Activated CD4-positive, alpha-beta memory T cell treated with anti-CD3 and anti-CD28 coated beads for 36 hours (primary cell): ENCODE measurements at places on chromosomes 7 and 10. TPM values are rescaled to one million over a fixed set of nuclear protein-coding genes. Genes with fewer than 3 reads are reported as not detected.

DNA sequence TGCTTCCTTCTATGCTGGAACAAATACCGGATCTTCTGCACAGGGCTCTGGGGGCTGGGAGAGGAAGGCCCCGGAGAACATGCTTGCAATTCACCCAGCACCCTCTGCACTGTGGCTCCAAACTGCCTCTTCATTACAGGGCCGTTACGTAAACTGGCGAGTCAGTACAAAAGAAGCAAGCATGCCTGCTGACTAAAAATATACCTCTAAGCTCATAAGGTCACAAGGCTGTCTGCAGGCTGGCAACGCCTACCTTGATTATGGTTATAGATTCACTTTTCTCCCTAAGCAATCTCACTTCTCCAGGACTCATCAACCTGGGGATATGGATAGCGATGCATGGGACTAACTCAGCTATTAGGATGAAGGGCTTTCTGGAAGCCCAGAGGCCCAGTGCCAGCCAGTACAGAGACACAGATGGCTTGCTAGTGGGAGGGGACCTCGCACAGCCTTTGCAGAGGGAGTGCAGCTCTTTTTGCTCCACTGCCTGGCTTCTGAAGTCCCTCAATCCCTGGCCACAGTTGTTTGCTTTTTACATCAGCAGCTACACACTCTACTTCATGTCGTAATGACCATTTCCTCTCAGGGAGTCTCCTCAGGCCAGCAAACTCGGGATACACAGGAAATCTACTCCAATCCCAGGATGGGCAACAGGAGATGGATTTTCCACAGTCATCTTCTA lies 96.1 kb downstream of the SH3PXD2A start:
- DNase-seq: peak; percentile 72

DNA sequence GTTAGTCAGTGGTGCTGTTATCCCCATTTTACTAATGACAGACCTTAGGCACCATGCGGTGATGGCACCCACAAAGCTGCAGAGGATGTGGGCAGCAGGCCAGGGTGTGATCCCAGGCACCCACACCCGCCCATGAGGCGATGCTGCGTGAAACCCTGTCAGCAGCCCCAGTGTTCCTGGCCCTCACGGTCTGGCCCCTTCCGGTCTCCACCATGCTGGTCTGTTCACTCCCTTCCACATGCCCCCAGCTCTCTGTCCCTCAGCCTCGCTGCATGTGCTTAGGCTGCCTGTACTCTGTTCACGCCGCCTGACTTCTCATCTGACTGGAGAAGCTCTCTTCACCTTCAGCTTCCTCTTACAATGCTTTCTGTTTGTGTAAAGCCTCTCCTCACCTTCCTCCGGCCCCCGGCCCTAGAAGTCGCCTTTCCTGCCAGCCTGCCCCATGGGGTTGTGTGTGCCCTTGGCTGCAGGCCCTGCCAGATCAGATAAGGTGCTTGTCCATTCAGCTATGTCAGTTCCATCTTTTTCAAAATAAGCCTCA lies 17.6 kb upstream of the ORAI2 start:
- DNase-seq: peak; percentile 89

DNA sequence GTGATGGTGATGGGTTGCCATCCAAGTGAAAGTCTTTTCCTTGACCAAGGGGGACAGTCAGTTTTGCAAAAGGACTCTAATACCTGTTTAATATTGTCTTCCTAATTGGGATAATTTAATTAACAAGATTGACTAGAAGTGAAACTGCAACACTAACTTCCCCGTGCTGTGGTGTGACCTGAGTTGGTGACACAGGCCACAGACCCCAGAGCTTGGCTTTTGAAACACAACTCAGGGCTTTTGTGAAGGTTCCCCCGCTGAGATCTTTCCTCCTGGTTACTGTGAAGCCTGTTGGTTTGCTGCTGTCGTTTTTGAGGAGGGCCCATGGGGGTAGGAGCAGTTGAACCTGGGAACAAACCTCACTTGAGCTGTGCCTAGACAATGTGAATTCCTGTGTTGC lies 6.9 kb downstream of the PPIF start:
- DNase-seq: no peak

GRCh38 chr7:93242106-93242505 lies 9.9 kb downstream of the VPS50 start:
- no peak for DNase-seq

DNA sequence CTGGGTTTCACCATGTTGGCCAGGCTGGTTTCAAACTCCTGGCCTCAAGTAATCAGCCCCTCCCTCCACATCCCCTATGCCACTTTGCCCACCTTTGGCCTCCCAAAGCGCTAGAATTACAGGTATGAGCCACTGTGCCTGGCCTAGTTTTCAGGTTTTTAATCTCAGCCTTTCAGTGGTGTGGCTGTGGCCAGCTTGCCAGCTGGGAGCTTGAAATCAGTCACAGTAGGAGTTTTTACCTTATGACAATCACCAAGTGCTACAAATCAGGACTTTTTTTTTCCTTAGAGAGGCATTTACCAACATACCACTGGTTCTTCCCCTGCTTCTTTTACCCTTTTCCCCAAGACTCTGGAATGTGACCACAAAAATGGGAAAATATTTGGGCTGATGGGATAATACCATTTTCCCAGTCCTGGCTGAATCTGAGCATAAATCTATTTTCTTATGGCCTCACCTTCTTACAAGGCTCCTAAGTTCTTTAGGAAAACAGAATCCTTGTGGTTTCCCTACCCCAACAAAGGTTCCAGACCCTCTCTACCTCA lies 6.2 kb downstream of the STEAP4 start:
- no peak for DNase-seq

DNA sequence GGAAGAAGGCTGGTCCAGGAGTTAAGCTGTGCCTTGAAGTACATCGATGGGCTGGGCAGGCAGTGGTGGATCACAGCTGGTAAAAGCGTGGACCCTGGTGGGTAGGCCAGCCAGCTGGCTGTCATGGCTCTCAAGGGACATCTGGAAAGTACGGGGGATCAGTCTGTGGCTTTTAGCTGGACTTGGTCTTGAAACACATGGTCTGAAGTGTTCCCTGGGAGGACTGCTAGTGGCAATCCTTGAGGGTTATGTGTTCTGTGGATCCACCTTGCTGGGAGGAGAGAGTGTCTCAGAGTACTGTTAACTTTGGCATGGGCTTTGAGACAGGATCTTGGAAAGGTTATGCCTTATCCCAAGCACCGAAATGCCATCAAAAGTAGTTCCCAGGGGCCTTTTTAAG lies 754.3 kb downstream of the SUGCT start:
- no peak for DNase-seq

- no peak for DNase-seq
Measured at GRCh38 chr7:5441840-5442503, 18.3 kb upstream of the TNRC18 start.

GRCh38 chr10:105837951-105838350 lies 1196.9 kb downstream of the SORCS3 start:
- DNase-seq: no peak

- no peak for DNase-seq
Measured at GRCh38 chr7:696812-697551, 29.5 kb upstream of the DNAAF5 start.

DNA sequence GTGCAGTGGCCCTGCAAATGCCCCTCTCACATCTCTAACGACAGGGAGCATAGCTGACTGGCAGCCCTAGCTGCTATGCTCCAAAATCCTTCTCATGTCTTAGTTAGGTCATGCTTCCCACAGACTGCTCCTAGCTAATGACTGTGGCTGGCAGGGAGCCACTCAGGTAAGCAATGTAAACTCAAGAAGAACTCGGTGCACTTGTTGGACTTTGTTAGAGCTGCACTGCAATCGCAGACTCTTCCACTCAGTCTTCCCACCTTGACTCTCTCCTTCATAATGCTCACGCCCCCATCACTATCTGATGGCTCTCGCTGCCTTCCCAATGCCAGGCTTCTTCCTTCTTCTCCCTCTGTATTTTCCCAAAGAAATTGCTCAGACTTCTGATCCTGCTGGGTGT lies 24.0 kb downstream of the OR9A2 start:
- DNase-seq: no peak

- no peak for DNase-seq
Measured at GRCh38 chr7:66970310-66970709, 25.1 kb downstream of the SBDS start.

DNA sequence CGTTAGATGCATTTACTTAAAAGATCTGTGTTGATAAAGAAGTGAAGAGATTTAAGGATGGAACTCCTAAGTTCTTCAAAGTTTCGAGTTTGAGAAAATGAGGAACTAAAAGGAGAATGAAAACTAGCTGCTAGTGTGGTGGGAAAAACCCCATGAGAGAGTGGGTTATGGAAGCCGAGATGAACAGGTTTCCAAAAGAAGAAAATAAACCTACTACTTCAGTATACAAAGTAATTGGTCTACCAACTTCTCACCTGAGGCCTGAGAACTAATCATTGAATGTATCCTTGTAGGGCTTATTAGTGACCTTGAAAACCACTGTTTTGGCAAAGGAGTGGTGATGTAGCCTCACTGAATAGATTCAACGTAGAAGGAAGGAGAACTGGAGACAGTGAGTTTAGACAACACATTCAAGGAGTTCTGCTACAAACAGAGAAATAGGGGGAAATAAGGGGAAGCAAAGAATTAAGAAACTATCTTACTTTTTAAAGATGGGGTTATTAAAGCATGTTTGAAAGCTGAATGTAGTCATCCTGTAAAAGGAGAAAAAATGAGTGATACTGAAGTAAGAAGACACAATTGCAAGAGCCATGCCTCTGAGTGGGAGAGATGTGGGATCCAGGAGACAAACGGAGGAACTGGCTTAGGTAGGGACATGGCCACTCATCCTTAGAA lies 50.8 kb downstream of the CH25H start:
- DNase-seq: no peak

GRCh38 chr7:70699271-70699670 lies 432.7 kb upstream of the GALNT17 start:
- DNase-seq: no peak

DNA sequence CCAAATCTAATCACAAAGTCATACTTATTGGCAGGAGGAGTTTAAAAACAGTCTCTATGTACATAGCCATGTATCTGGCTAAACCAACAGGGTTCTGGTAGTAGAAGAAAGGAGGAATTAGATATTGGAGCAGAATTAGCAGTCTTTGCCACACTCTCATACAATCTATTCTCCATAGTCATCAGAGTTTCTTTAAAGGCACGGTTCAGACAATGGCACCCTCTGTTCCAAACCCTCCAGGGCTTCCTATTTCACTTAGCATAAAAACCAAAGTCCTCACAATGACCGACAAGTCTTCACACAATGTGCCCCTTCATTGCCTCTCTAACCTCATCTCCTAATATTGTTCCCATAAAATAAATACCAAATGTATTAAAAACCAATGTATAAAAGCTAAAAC lies 12.7 kb downstream of the ZNF438 start:
- no peak for DNase-seq

DNA sequence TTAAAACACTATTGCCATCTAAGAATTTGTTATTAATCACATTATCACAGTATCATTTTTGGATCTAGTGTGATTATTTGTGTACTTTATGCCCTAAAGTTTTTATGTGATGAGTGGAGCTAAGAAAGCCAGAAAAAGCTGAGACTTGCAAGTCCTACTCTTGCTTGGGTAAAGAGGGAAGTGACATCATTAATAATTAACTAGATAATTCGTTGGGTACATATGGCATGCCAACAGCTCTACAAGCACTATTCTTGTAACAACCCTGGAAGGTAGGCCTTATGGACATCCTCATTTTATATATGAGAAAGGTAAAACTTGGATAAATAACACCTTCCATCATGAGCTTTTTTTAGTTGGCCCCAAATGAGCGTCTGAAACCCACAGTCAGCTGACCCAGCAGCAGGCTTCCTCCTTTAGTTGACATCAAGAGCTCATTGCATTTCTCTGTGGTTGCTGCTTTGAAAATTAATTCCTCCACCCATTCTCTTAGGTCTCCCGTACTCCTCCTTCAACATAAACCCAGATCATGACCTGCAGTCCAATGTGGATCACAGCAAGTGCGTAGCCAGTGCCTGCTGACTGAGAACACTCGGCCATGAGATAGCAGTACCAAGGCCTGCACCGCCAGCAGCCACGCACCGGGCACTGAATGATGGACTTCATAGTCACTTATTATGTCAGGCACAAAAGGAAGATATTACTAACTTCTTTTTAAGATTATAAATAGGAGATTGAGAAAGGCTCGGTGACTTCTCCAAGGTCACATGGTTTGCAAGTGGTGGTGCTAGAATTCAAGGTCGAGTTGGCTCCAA lies 292.0 kb upstream of the AOAH start:
- no peak for DNase-seq

DNA sequence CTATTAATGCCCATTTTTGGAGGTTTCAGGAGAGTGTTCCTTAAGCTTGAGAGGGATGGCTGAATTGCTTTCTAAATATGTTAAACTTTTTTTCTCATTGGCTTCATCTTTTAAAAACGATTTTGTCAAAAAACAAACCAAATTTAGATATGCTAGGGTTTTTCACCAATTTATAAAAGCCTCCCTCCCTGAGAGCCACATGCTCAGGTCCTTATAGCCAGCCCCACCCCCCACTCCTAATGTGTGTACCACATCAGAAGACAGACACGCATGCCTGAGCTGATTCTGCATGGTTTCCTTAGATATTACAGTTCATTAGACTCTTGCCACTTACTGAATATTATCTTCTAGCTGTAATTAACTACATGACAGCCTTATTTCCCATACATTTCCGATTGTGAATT lies 2.0 kb downstream of the CUL1 start:
- peak; percentile 66 for DNase-seq

DNA sequence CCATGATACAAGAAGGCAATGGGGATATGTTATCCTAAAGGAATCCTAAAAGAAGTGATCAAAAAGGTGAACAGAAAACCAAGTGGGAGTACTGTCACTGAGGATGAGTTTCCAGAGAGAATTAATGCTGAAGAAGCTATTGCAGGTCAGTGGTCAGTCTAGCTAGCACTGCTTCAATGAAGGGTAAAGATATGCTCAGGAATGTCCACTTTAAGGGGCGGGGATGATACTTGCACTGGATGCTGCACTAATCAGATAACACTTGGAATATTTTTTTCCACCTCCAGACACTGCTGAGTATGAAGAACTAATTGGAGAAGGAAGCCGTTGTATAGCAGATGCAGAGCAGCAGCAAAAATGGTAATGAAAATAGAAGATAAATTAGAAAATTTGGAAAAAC lies 75.3 kb downstream of the LRRC17 start:
- no peak for DNase-seq

GRCh38 chr10:18264466-18265050 lies 124.3 kb downstream of the CACNB2 start:
- no peak for DNase-seq

DNA sequence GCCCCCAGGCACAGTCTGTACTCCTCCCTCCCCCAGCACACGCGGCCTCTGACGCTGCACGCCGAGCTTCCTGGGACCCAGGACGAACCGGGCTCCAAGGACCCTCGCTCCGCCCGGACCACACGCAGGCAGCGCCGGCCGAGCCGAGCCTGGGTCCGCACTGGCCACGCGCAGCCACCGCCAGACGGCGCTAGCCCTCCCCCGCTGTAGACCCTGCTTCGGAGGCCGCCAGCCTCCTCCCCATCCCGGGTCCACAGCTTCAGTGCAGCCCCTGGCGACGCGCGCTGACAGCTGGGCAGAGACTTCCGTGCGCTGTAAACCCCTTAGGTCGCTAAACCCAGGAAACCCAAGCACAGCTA lies 936 bp upstream of the TCERG1L start:
- DNase-seq: no peak

NRP1 gene
- 1.6 TPM for total RNA-seq

PDK4 gene
- not detected for total RNA-seq

NXPH1 gene
- not detected for total RNA-seq

ELOVL3 gene
- 0.21 TPM for total RNA-seq

CCZ1B gene
- 82.4 TPM for total RNA-seq

HTR5A gene
- not detected for total RNA-seq

HOXA11 gene
- not detected for total RNA-seq
